ENCODE measurements at places on chromosomes 5 and 9.

DNA sequence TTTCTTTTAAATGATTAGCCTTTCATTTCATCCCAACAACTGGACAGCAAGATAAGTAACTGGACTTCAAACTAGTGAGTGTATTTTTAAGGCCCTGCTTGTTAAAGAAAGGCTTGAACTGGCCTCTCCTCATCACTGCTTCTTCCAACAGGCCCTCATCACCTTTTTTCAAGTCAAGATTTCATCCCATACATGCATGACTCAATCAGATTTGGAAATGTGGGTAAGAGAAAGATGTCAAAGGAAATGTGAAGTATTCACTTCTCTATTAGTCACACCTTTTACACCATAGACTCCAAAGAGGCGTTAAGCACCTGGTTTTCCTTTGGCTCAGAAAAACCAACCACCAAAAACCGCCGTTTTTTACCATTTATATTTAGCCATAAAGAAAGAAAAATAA, 4.9 kb downstream of the NR4A3 start:
- DNase-seq: no peak

DNA sequence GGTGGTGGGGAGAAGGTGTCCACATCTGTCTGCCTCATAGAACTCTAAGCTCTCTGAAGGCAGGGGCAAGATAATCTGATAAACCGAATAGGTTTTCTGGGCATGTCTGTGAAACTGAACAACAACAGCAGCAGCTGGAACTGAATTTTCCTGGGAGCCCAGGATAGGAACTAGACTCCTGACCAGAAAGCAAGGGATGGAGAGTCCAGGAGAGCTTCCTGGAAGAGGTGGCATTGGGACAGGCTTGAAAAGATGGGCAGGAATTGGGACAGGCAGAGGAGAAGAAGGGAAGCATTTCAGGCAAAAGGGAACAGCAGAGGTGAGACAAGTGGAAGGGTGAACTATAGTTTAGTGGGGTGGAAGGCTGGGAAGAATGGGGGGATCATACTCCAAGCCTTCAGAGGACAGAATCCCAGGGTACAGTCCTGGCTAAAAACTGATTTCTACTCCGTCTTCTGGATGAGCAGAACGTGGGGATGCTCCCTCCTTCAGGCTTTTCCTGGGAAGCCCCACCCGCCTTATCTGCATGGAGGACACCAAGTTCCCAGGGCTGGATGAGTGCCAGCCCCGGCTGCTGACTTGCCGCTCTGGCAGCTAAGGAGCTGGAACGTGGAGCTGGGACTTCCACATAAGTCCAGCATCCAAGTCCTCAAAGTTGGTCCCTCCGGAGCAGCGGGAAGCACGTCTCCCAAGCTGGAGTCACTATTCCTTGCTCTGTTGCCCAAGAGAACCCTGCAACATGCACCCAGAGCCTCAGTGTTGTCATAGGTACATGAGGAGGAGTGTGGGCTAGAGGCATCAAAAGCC, 13.9 kb upstream of the KIF12 start:
- no peak for DNase-seq

DNA sequence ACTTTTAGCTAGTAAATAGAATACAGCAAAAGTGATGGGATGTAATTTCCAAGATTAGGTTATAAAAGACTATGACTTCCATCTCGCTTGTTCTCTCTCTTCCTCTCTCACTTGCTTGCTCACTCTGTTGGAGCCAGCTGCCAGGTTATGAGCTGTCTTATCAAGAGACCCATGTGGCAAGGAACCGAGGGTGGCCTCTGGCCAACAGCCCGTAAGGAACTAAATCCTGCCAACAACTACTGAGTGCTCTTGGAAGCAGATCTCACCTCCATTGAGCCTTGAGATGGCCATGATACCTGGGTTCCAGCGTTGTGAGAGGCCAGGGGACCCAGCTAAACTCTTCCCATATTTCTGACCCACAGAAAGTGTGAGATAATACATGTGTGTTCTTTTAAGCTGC, 636.1 kb downstream of the ACTL7B start:
- DNase-seq: no peak

DNA sequence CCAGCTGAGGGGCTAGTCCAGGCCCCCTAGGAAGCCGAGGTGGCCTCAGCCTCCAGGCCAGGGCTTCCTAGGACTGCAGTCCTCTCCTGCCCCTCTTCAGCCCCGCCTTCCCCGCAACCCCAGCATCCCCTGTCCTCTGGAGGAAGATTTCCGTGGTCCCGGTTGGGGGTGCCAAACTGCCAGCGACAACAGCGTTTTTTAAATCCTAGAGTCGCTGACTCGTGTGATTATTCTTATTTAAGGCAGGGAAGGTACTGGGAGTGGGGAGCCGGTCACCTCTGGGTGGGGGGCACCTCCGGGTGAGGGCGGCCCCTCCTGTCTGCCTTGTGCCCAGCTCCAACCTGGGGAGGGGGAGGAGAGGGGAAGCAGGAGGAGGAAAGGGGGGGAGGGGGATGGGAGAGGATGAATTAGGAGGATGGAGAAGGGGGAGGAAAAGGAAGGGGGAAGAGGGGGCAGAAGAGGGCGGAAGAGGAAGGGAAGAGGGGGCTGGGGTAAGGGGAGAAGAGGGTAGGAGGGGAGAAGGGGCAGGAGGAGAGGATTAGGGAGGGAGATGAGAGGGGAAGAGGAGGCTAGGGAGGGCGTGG, 173.1 kb upstream of the IER5L start:
- no peak for DNase-seq

GRCh38 chr9:135810806-135811575, 96.4 kb downstream of the CAMSAP1 start:
- DNase-seq: no peak

DNA sequence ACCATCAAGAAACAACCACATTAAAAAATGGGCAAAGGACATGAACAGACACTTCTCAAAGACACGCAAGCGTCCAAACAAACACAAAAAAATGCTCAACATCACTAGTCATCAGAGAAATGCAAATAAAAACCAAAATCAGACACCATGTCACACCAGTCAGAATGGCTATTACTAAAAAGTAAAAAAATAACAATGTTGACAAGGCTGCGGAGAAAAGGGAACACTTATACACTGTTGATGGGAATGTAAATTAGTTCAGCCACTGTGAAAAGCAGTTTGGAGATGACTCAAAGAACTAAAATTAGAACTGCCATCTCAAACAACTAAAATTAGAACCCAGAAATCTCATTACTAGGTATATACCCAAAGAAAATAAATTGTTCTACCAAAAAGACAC, 80.4 kb downstream of the CAAP1 start:
- no peak for DNase-seq

- DNase-seq: no peak
Measured at GRCh38 chr9:129669946-129670345, 4.5 kb downstream of the PRRX2 start.

GRCh38 chr5:5572010-5572865, 149.8 kb downstream of the ICE1 start:
- DNase-seq: no peak

DNA sequence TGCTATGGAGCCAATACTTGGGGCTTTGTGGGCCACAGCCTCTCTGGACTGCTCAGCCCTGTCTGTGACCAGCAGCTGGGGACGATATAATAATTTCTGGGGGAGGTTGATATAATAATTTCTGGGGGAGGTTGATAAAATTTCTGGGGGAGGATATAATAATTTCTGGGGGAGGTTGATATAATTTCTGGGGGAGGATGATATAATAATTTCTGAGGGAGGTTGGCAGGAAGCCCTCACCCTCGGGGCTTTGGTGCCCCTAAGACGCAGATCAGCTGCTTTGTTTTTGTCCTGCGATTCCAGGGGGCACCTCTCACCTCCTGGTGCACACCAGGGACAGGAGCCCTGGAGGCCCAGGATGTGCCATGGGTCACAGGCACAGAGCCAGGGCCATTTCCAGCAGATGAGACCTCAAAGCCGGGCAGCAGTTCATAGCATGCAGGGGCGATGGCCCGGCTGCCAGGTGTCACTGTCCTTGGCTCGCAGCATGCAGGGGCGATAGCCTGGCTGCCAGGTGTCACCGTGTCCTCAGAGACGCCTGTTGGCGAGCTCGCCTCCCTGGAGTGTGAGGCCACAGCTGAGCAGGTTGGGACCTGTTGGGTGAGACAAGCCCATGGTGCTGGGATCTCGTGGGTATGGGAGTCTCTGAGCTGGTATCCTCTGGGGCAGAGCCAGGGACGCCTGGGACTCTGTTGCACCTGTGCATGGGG, 3.8 kb upstream of the TOR4A start:
- no peak for DNase-seq

DNA sequence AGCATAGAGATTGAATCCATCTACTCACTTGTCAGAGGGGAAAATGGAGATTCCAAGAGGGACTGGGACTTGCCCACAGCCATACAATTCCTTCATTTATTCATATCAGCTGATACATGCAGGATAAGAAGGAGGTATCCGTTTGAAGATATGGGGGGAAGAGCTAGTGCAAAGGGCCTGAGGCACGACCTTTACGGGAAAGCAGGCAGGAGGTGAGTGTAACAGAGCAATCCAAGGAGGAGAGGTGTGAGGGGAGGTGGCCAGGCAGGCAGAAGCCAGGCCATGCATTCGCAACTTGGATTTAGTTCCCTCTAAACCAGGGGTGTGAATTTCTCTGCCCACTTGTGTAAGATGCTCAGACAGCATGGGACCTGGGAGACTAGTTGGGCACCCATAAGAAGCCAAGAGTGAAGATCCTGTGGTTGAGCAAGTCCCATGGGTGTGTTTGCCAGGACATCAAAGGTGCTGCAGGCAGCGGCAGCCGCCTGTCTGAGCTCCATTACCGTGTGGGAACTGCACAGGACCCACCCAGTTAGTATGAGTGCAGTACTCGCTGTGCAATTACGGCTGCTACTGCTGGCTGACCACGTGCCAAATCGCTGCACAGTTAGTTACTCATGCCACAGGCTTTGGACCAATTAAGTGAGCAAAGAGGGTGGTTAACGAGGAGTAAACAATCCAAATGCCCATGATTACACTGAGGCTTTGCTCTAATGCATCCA, 31.4 kb upstream of the FAT2 start:
- DNase-seq: no peak

- no peak for DNase-seq
Measured at GRCh38 chr9:115106001-115106400, 12.0 kb downstream of the TNC start.

DNA sequence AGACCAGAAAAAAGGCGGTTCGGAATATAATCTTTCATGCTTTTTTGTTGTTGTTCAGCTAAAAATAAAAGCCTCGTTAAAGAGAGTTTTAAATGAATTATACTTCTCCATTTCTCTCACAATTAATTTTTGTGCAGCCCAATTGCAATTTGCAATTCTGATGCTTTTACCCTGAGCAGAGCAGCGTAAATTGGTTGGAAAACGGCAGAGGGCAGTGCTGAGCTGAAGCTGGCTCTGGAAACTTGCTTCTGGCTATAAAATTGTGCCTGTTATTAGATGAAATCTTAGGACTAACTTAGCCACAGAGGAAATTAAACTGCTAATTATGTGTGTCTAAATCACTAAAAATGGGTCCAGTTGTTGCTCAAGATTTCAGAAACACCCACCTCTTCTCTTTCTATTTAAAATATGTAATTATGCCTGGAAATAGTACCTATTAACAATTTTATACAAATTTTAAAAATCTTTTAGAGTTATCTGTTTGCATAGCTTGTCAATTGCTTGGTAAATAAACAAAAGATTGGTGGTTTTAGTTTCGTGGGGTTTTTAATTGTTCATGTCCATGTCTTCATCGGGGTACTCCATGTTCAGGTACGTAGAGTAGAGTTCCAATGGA, 441.8 kb upstream of the TLE4 start:
- no peak for DNase-seq

DNA sequence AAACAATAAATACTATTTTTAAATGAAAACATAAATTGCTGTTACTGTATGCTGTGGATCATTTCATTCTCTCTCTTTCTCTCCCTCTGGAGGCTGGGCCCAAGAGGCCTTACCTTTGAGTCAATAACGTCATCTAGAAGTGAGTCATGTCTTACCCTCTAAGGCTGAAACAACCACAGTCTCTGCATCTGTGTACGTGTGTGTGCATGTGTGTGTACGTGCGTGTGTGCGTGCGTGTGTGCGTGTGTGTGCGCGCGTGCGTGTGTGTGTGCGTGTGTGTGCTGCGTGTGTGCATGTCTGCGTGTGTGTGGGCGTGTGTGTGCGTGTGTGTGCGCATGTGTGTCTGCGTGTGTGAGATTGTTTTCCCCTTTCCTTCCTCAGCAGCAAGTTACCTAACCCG, 13.6 kb upstream of the IL17B start:
- DNase-seq: no peak

- no peak for DNase-seq
Measured at GRCh38 chr5:42813533-42813932, 1.8 kb upstream of the SELENOP start.

GRCh38 chr5:173771121-173771724, 116.9 kb upstream of the CPEB4 start:
- no peak for DNase-seq

DNA sequence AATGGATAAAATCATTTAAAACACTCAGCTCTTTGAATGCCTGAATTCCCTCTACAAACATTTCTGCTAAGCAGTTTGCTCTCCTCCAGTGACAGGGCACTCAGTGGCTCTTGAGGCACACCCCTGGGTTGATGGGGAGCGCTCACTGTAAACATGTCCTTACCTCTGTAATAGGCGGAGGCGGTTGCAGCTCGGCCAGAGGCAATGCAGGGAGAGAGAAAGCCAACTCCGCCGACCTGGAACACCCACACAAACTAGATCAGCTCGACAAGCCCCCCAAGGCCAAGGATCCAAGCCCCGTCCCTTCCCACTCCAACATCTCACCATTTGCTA, 329 bp downstream of the CDC23 start:
- DNase-seq: no peak

GRCh38 chr9:18588002-18588401, 114.0 kb downstream of the ADAMTSL1 start:
- no peak for DNase-seq

- no peak for DNase-seq
Measured at GRCh38 chr5:169723103-169723831, 86.2 kb downstream of the DOCK2 start.

GRCh38 chr9:93210324-93210973, 26.5 kb downstream of the WNK2 start:
- no peak for DNase-seq

GRCh38 chr5:89043676-89044075, 160.7 kb upstream of the MEF2C start:
- no peak for DNase-seq

GRCh38 chr5:50898966-50899365, 232.5 kb downstream of the PARP8 start:
- DNase-seq: no peak

- no peak for DNase-seq
Measured at GRCh38 chr9:69816735-69817134, 3.9 kb upstream of the CFAP95 start.

DNA sequence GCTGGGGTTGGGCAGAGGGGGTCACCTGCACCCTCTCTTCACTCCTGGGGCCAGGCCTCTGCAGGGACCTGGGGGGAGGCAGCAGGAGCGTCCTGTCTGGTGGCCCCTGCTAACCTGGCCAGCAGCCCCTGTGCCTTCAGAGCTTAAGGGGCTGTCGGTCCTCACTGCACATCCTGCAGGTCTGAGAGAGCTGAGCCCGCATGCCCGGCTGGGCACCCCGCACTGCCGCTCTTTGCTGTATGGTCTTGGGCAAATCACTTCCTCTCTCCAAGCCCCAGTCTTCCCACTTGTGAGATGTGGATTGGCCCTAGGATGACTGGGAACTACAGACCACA, 7.9 kb downstream of the FLT4 start:
- DNase-seq: no peak

All from activated T-cell treated with anti-CD3 and anti-CD28 coated beads, Interleukin-2, amount 50 U/mL, for 1 hour (primary cell).